IMR-90 (cell line): ENCODE measurements at places on chromosomes 11 and 22. TPM values are rescaled to one million over a fixed set of nuclear protein-coding genes. Genes with fewer than 3 reads are reported as not detected.

GRCh38 chr11:13260963-13261588, 16.5 kb upstream of the BMAL1 start:
- peak overlapping the region; percentile 83 for H3K27ac ChIP-seq
- peak; percentile 12 for DNase-seq
- H3K36me3 ChIP-seq: no peaks in the 10 kb centered on the region
- H3K4me1 ChIP-seq: peaks cover 17% of the 10 kb centered on the region
- no peak overlapping the region for H3K4me3 ChIP-seq

- no peaks in the 10 kb centered on the region for H3K27me3 ChIP-seq
- no peak overlapping the region for H3K4me3 ChIP-seq
- H3K27ac ChIP-seq: peak overlapping the region; percentile 76; the same call in 1 of the 2 replicates
- peaks cover 9% of the 10 kb centered on the region for H3K4me1 ChIP-seq
- DNase-seq: peak; percentile 41
These were observed 38.7 kb downstream of the MRTFA start for GRCh38 chr22:40597526-40598430.

GRCh38 chr22:40789131-40789530, 30.0 kb downstream of the SLC25A17 start:
- no peak for DNase-seq
- no peak overlapping the region for H3K27ac ChIP-seq
- H3K36me3 ChIP-seq: peaks cover 5% of the 10 kb centered on the region; the same call in 1 of the 2 replicates
- H3K4me3 ChIP-seq: no peak overlapping the region
- H3K4me1 ChIP-seq: no peaks in the 10 kb centered on the region; the same call in 1 of the 2 replicates

DNA sequence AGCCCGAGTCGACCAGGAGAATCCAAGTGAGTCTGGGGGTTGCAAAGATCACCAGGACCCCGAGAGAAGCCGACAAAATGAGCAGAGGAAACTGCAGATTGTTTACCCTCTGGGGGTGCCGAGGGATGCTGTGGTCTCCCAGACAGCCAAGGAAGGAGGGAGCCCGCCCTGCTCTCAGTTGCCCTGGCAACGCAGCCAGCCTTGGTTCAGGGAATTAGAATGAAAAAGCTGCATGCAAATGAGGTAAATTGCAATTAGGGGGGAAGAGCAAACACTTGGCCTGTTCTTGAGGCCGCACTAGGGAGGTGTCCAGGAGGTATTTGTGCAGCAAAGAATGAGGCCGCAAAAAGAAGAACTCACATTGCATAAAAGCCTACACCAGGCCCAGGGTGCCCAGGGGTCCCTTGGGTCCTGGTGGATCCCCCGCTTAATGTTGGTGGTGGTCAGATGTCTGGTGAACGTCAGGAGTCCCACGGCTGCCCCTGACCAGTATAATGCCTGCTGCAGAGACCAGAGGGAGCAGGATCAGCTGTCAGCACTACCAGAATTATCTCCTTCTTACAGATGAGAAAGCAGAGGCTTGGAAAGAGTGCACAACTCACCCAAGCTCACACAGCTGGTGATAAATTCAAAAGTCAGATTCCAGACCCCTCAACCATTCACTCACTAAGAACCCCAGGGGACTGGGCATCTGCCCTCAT, 40.3 kb upstream of the ATXN10 start:
- H3K36me3 ChIP-seq: no peaks in the 10 kb centered on the region
- peaks cover 31% of the 10 kb centered on the region for H3K27me3 ChIP-seq
- H3K4me1 ChIP-seq: no peaks in the 10 kb centered on the region; the same call in 1 of the 2 replicates
- no peak for DNase-seq
- H3K4me3 ChIP-seq: no peak overlapping the region
- no peak overlapping the region for H3K27ac ChIP-seq

GRCh38 chr11:15688351-15688792, 573.6 kb downstream of the INSC start:
- H3K27me3 ChIP-seq: no peaks in the 10 kb centered on the region
- H3K36me3 ChIP-seq: no peaks in the 10 kb centered on the region
- H3K4me3 ChIP-seq: no peak overlapping the region
- no peak overlapping the region for H3K27ac ChIP-seq
- no peaks in the 10 kb centered on the region; the same call in 1 of the 2 replicates for H3K4me1 ChIP-seq

GRCh38 chr11:134749040-134749839, 337.2 kb upstream of the B3GAT1 start:
- no peaks in the 10 kb centered on the region for H3K27me3 ChIP-seq
- H3K4me1 ChIP-seq: no peaks in the 10 kb centered on the region
- H3K4me3 ChIP-seq: no peak overlapping the region
- no peaks in the 10 kb centered on the region for H3K36me3 ChIP-seq
- H3K27ac ChIP-seq: no peak overlapping the region

DNA sequence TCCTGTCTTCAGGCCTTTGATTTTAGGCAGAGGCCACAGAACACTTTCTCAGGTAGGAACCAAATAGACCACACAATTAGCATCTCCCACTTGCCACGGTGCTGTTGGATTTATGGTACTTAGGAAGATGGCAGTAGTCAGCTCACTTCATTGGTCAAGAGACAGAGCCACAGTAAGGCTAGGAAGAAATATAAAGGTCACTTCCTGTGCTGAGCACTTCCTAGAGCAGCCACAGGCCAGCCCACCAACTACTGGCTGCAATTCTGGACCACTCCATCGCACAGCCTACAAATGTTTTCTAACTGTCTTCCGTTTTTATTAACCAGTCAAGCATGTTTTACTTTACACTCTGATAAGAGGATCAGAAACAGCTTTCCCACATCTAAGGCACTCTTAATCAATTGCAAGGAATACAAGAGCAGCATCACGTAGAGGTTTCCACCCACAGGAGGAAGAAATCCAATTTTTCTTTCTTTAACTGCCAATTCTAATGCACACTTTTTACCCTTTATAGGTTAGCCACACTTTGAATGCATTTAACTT, 54.7 kb downstream of the ABTB2 start:
- no peaks in the 10 kb centered on the region for H3K27me3 ChIP-seq
- no peak overlapping the region for H3K27ac ChIP-seq
- H3K4me3 ChIP-seq: no peak overlapping the region
- peaks cover 13% of the 10 kb centered on the region for H3K4me1 ChIP-seq

DNA sequence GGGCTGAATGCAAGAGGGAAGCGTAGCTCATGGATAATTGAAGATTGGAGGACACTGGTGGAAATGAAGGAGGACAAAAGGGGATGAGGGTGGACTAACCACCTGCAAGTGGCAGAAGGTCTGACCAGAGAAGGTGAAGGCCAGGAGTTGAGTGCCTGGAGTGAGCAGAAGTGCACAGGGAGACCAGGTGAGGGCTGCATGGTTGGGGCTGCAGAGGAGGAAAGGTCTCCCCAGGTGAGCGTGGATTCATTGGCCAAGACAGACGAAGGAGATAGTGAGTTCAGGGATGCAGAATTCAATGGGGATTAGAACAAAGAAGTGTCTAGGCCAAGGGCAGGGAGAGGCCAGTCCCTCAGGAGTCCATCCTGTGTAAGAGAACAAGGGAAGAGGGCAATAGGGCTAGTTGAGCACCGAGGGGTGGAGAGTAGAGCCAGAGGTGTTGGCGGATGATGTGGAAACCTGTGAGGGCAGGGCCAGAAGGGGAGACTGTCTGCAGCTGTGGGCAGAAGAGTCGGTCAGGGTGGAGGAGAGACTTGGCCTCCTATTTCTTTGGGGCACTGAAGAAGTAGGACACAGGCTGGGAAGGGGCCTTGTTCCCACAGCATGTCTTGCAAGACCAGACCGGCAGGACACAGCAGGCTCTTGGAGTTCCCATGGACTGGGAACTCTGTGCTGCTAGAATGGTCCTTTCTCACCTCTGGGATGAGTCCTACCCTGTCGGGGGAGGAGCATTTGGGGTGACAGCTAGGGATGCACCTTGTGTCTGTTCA, 6.7 kb downstream of the TRIM29 start:
- no peak for DNase-seq
- H3K27ac ChIP-seq: no peak overlapping the region
- H3K4me1 ChIP-seq: no peaks in the 10 kb centered on the region

- H3K27ac ChIP-seq: peak overlapping the region; percentile 100
- no peak overlapping the region for H3K4me3 ChIP-seq
- H3K27me3 ChIP-seq: no peaks in the 10 kb centered on the region
- H3K4me1 ChIP-seq: peaks cover 31% of the 10 kb centered on the region
- DNase-seq: no peak
These were observed 51.7 kb downstream of the PITPNB start for GRCh38 chr22:27867085-27867952.

GRCh38 chr22:47148956-47149728, 386.7 kb downstream of the TBC1D22A start:
- no peak overlapping the region for H3K4me3 ChIP-seq
- DNase-seq: no peak
- no peak overlapping the region for H3K27ac ChIP-seq
- no peaks in the 10 kb centered on the region for H3K27me3 ChIP-seq

DNA sequence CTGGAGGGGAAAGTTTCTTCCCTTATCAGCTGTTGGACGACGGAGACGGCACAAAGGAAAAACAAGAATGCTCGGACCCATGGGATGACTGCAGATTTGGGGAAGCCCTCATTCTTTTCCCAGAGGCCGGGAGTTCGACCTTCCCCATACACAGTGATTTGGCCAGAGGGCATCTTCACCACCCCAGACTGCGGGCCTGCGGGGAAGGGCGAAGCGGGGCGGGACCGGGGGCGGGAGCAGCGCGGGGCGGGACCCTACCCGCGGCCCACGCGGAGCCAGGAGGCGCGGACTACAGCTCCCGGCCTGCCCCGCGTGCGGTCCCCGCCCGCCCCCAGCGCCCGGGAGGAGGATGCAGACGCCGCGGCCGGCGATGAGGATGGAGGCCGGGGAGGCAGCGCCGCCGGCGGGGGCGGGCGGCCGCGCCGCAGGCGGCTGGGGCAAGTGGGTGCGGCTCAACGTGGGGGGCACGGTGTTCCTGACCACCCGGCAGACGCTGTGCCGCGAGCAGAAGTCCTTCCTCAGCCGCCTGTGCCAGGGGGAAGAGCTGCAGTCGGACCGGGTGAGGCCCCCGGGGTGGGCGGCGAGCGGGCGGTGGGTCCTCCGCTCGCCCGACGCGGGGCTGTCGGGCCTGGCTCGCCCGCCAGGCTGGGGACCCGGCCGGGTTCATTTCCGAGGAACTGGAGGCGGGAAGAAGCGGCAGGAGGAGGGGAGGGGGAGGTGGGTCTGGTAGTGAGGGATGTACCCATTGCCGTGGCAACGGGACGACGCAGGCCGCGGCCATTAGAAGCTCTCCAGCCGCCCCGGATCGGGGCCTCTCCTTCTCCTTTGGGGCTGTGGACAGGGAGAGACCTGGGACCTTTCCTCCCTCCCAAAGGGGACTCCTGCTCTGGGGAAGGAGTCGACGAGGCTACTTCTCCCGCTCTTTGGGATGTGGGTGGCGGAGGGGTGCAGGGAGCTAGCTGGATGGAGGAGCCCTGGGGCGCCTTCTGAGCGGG, at the start of gene KCTD17:
TSS of gene KCTD17 (plus strand) at position 352 of the 995 bp plus-strand sequence. CDS start at position 371, 19 bp downstream.
- peak within 1 kb of the TSS; percentile 89 for H3K4me3 ChIP-seq
- peak; percentile 59 for DNase-seq
- peaks cover 14% of the 10 kb centered on the region; the same call in 1 of the 2 replicates for H3K36me3 ChIP-seq

DNA sequence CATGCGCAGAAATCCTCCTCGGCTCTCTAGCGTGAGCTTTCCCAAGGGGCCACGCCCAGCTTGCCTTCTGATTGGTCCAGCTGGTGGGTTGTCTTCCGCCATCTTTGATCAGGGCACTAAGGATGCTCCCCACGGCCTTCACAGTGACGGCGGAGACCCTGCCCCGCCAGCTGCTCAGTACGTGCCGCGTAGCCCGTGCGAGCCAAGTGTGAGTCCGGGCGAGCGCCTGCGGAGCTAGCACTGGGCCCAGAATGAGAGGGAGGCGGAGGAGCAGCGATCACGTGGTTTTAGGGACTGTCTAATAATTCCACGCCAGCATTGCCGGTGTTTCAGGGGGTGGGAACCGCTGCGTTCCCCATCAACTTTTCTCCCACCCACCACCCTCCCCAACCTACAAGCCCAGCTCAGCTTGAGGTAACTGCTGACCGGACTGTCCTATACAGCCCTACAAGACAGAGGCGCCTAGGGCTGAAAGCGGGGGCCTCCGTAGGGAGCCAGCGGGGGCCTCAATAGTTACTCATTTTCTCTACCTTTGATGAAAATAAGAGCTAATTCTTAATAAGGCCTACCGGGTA, 1.5 kb upstream of the MTFP1 start:
- H3K4me1 ChIP-seq: peaks cover 24% of the 10 kb centered on the region
- H3K27me3 ChIP-seq: no peaks in the 10 kb centered on the region
- peak overlapping the region; percentile 92 for H3K27ac ChIP-seq

- H3K36me3 ChIP-seq: peaks cover 2% of the 10 kb centered on the region; the same call in 1 of the 2 replicates
- H3K27ac ChIP-seq: no peak overlapping the region
- DNase-seq: no peak
- no peaks in the 10 kb centered on the region for H3K4me1 ChIP-seq
- no peak overlapping the region for H3K4me3 ChIP-seq
These were observed 170.8 kb downstream of the DDX10 start for GRCh38 chr11:108835624-108836023.

DNA sequence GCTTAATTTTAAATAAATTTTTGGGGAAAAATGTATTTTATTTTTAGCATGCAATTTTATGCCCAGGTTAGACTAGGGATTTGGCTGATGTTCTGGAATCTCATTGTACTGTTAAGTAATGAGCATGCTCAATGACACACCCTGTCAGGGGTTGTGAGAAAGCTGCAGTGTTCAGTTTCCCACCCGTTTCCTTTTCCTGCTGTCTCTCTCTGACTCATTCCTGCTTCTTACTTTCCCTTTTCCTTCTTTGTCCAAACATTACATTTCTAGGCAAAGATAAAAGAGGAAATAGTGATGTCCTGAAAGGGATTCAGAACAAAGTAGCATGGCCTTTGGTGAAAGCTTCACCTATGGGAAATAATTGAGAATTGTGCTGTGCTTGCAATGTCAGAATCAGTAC, 22.7 kb downstream of the OOSP3 start:
- H3K36me3 ChIP-seq: no peaks in the 10 kb centered on the region
- DNase-seq: no peak
- no peak overlapping the region for H3K4me3 ChIP-seq
- H3K27ac ChIP-seq: no peak overlapping the region
- no peaks in the 10 kb centered on the region for H3K27me3 ChIP-seq

GRCh38 chr11:22657101-22657694, 9.2 kb upstream of the GAS2 start:
- no peak overlapping the region for H3K4me3 ChIP-seq
- DNase-seq: no peak
- no peaks in the 10 kb centered on the region for H3K36me3 ChIP-seq
- H3K27ac ChIP-seq: no peak overlapping the region
- H3K27me3 ChIP-seq: no peaks in the 10 kb centered on the region

Gene TCN1
- not detected in 2 replicates for total RNA-seq

Gene CCDC34
- total RNA-seq: 2.5 and 3.9 TPM in 2 replicates

GRCh38 chr11:36098087-36098486, 154.2 kb downstream of the LDLRAD3 start:
- no peaks in the 10 kb centered on the region for H3K27me3 ChIP-seq
- no peak for DNase-seq
- H3K4me1 ChIP-seq: peaks cover 5% of the 10 kb centered on the region
- H3K36me3 ChIP-seq: peaks cover 1% of the 10 kb centered on the region; the same call in 1 of the 2 replicates
- H3K27ac ChIP-seq: no peak overlapping the region

Gene GPHA2
- total RNA-seq: not detected in 2 replicates

DNA sequence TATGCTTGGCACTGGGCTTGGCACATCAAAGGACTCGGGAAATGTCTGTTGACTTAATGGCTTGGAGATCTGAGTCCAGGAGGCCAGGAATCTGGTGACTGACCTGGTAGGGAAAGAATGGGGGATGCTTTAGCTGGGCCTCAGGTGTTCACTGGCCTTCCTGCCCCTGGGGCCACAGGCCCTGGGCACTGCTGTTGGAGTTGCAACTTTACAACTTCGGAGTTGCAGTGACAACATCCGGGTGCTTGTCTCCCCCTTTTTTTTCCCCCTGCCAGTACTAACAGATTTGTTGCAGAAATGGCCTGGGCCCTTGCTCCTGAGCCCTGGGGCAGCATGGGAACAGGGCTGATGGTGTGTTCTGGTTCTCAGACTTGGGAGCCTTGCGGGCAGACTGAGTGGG, 23.8 kb downstream of the OSBP2 start:
- H3K27me3 ChIP-seq: no peaks in the 10 kb centered on the region
- DNase-seq: no peak
- no peak overlapping the region for H3K4me3 ChIP-seq

GRCh38 chr22:49798486-49799151, 29.1 kb downstream of the BRD1 start:
- H3K4me1 ChIP-seq: no peaks in the 10 kb centered on the region
- H3K36me3 ChIP-seq: peaks cover 70% of the 10 kb centered on the region
- H3K4me3 ChIP-seq: no peak overlapping the region
- no peaks in the 10 kb centered on the region for H3K27me3 ChIP-seq
